ENCODE measurements at places on chromosomes 1 and 21. TPM values are rescaled to one million over a fixed set of nuclear protein-coding genes. Genes with fewer than 3 reads are reported as not detected.

DNA sequence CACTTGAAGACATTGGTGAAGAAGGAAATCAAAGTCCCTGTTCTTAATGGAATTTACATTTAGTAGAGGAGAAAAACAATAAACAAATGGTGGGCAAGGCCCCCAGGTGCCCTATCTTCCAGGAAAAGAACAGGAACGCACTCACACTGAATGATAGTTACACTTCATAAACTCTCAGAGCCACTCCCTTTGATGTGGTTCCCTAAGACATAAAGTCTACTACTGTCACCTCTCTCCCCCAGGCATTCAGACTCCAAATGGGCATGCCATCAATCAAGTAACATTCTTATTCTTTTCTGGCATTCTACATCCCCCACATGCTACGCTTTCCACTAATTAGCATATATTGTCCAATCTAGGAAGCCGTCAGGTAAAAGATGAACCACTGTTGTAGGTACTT, 36.6 kb upstream of the PIGC start:
- H3K36me3 ChIP-seq, result no peaks in the 10 kb centered on the region
- H3K4me3 ChIP-seq, result no peak overlapping the region
- no peaks in the 10 kb centered on the region for H3K27me3 ChIP-seq
- no peak for DNase-seq
- no peaks in the 10 kb centered on the region for H3K4me1 ChIP-seq

DNA sequence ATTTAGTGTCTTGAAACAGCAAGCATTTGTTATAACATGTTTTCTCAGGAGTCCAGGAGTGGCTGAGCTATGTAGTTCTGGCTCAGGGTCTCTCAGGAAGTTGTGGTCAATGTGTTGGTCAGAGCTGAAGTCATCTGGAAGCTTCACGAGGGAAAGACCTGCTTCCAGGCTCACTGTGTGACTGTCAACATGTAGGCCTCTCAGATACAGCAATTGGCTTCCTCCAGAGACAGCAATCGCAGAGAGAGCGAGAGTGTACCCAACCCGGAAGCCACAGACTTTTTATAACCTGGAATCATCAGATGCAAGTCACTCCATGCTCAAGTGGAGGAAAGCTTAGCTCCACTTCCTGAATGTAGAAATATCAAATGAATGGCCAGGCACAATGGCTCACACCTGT, 40.9 kb downstream of the TNFRSF9 start:
- H3K27me3 ChIP-seq, result no peaks in the 10 kb centered on the region
- DNase-seq, result no peak
- H3K36me3 ChIP-seq, result no peaks in the 10 kb centered on the region
- no peak overlapping the region for H3K4me3 ChIP-seq
- no peaks in the 10 kb centered on the region for H3K4me1 ChIP-seq

Gene EDARADD
- 4.4 TPM for total RNA-seq

DNA sequence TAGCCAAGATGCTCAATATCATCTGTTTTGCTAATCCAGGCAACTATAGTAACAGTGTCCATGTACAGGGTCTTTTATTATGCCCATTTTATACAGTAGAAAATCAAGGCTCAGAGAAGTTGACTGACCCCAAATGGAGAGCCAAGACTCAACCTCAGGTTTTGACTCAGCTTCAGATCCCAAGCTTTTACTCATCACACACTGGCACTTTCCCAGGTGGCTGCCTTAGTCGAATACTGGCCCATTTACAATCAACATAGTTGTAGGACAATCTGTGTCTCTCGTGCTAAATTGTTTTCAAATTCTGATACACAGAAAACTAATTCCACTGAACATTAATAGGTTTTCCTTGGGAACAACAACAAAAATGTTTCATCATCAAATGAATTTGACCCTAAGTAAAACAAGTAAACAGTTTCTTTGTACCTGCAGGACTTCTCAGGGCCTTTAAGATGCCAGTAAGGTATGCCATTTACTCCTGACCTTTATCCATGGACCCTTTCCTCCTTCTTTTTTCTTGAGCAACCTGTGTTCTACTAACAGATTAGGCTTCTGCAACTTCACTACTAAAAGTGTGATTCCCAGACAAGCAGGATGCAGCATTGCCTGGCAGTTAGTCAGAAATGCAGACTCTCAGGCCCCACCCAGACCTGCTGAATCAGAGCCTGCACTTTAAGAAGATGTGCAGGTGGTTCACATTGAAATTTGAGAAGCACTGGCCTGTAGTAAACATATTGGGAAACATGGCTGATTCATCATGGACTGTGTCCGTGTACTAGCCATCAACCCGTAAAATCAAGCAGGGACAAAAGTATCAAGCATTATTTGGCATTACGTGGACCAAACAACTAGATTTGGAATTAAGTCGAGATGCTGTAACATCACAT, 128.8 kb downstream of the RRAGC start:
- H3K27ac ChIP-seq, result no peak overlapping the region
- H3K4me3 ChIP-seq, result no peak overlapping the region
- H3K36me3 ChIP-seq, result no peaks in the 10 kb centered on the region
- peaks cover 14% of the 10 kb centered on the region for H3K27me3 ChIP-seq
- peaks cover 50% of the 10 kb centered on the region for H3K4me1 ChIP-seq

GRCh38 chr1:34408011-34408410, 231.3 kb downstream of the C1orf94 start:
- H3K4me1 ChIP-seq, result no peaks in the 10 kb centered on the region
- H3K36me3 ChIP-seq, result no peaks in the 10 kb centered on the region
- no peaks in the 10 kb centered on the region for H3K27me3 ChIP-seq
- DNase-seq, result no peak

Gene GJA8
- not detected for total RNA-seq

DNA sequence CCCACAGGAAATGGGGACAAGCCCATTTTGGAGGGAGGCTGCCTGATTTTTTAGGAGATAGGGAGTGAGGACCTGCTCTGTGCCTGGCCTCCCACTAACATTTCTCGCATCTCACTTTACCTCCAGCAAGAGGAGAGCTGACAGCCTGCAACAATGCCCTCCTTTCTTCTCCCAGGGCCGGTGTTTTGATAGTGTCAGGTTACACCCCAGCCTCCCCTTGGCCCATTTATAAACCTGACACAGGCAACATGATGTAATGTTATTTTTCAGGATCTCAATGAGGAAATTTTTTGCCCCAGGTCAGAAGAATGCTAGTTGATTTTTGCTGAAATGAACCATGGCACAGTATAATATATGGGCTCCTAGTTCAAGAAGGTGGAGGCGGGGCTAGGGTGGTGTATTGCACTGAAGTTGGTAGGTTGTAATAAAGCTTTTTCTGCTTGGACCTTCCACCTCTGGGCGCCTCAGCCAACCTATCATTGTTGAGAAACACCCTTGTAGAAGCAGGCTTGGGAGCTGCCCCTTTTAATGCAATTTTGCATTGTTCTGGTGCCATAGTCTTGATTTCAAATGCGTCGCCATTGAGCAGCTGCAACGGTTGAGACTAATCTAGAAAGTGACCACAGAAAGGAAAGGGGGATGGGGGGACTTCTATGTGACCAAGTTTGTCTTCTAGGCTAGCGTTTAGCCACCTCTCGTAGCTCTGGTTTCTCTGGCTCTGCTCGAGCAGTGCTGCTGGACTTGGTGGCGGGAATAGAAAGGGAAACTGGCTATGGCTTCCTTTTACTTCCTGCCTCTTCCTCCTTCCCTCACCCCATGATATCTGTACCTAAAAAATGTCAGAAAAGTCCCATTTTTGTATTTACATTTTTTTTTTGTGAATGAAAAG, 53.0 kb downstream of the PBX1 start:
- H3K4me3 ChIP-seq, result peak overlapping the region; percentile 17
- peak overlapping the region; percentile 86 for H3K27ac ChIP-seq
- H3K36me3 ChIP-seq, result no peaks in the 10 kb centered on the region
- peak; percentile 71 for DNase-seq

- peaks cover 20% of the 10 kb centered on the region for H3K4me1 ChIP-seq
- H3K27me3 ChIP-seq, result no peaks in the 10 kb centered on the region
- no peak overlapping the region for H3K4me3 ChIP-seq
- no peaks in the 10 kb centered on the region for H3K36me3 ChIP-seq
Observed at GRCh38 chr1:64956010-64956640, 10.2 kb downstream of the JAK1 start.

GRCh38 chr1:94821636-94822305, 1.6 kb downstream of the SLC44A3 start:
- 0 out of 2 replicates have a peak overlapping the region, but pooled peaks have one; percentile 83 for H3K4me3 ChIP-seq
- peaks cover 14% of the 10 kb centered on the region for H3K4me1 ChIP-seq
- no peak overlapping the region for H3K27ac ChIP-seq
- DNase-seq, result no peak
- H3K27me3 ChIP-seq, result peaks cover 8% of the 10 kb centered on the region

DNA sequence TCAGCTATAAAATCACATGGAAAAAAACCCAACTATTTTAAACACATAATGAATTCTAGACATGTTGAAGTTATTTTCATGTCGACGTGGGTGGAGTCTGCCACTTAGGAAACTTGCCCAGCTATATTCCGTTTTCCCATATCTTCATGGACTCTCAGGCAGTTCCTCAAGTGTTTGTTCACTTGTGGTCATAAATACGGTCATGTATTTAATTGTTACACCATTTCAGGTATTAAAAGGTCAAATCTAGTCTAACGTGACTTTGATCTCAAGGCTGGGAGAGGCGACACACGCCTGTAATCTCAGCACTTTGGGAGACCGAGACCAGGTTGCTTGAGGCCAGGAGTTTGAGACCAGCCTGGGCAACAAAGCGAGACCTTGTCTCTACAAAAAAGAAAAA, 346.9 kb downstream of the PBX1 start:
- DNase-seq, result no peak
- no peaks in the 10 kb centered on the region for H3K36me3 ChIP-seq
- no peak overlapping the region for H3K4me3 ChIP-seq

Gene IL20
- not detected for total RNA-seq

Gene FLVCR1
- 103 TPM for total RNA-seq

- H3K27me3 ChIP-seq, result peaks cover 20% of the 10 kb centered on the region
- H3K36me3 ChIP-seq, result peaks cover 3% of the 10 kb centered on the region
- H3K27ac ChIP-seq, result no peak within 1 kb of the TSS
Observed at GRCh38 chr1:84892705-84893618, at the start of gene LPAR3. LPAR3 (minus strand) TSS chr1:84893206; CDS start chr1:84866120, 27,086 bp downstream.

Gene GBP6
- total RNA-seq, result not detected

Gene TFF3
- total RNA-seq, result not detected

DNA sequence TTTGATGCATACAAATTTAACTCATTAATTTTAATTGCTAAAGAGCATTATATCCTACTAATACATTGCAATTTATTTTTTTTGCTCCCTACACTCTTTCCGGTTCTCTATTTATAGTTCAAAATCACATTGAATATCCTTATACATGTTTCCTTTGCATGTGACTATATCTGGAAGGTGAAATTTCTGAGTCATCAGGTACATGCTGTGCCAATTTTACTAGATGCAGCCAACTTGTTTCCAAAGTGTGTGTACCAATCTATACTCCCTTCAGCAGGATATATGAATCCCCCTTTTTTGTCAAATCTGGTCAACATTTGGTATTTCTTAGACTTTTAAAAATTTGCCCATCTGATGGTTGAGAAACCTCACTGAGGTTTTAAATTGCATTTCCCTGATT, 602.9 kb upstream of the CAMK1G start:
- H3K36me3 ChIP-seq, result no peaks in the 10 kb centered on the region
- H3K4me1 ChIP-seq, result no peaks in the 10 kb centered on the region
- H3K4me3 ChIP-seq, result no peak overlapping the region
- no peak for DNase-seq
- H3K27me3 ChIP-seq, result no peaks in the 10 kb centered on the region

Gene DNALI1
- total RNA-seq, result 5.4 TPM

GRCh38 chr1:204373911-204374310, 14.2 kb upstream of the PLEKHA6 start:
- DNase-seq, result no peak
- no peak overlapping the region for H3K27ac ChIP-seq
- H3K27me3 ChIP-seq, result peaks cover 43% of the 10 kb centered on the region
- H3K36me3 ChIP-seq, result no peaks in the 10 kb centered on the region
- 0 out of 2 replicates have a peak, but pooled peaks cover 10% of the 10 kb centered on the region for H3K4me1 ChIP-seq

DNA sequence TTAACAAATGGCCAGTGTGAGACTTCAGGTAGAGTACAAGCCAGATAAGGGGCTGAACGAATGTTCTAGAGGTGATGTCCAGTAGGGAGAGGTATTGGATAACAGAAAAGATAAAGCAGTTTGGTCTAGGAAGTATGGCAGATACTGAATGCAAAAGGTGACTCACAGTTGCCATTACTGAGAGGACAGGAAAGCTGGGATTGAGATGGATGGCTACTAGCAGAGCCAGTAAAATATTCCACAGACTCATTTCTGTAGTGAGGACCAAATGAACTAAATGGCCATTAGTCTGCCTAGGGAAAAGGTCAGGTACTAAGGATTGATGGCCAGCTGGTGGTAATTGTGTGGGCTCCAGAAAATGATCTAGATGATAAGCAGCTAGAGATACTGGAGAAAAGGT, 11.5 kb downstream of the MACO1 start:
- no peak for DNase-seq
- H3K27ac ChIP-seq, result no peak overlapping the region
- peaks cover 16% of the 10 kb centered on the region for H3K4me1 ChIP-seq
- no peak overlapping the region for H3K4me3 ChIP-seq
- H3K27me3 ChIP-seq, result no peaks in the 10 kb centered on the region

DNA sequence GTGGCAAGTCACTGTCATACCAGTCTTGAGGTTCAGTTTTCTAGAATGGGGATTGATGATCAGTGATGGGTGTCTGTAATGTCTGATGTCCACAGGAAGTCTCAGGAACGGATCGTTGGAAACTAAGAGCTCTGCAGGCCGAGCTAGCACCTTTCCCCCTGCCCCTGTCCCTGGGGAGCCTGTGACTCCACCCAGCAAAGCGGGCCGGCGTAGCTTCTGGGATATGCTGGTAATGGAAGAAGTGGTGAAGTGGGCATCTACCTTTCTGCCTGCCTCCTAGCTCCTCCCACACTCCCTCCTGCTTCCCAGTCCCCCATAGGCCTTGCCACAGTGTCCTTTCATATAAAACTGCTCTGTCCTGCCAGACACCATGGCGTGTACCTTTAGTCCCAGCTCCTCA, 13.4 kb downstream of the HYI start:
- no peaks in the 10 kb centered on the region for H3K27me3 ChIP-seq
- H3K27ac ChIP-seq, result no peak overlapping the region
- no peaks in the 10 kb centered on the region for H3K36me3 ChIP-seq
- H3K4me1 ChIP-seq, result no peaks in the 10 kb centered on the region
- DNase-seq, result no peak
- H3K4me3 ChIP-seq, result no peak overlapping the region
